Stimulated activated naive B cell treated with anti-CD40 and anti-IgM and Interleukin-4, amounts not matched to agents 10 μg/mL and 1 μg/mL and 100 μg/mL, for 72 hours (primary cell): ENCODE measurements at places on chromosomes 2 and 18.

GRCh38 chr18:48541026-48541746 lies 2.4 kb downstream of the CTIF start:
- DNase-seq, result peak; percentile 16

GRCh38 chr18:39793609-39794008 lies 2161.4 kb upstream of the PIK3C3 start:
- no peak for DNase-seq

GRCh38 chr18:31044926-31045325 lies 2.4 kb upstream of the DSC3 start:
- no peak for DNase-seq

- no peak for DNase-seq
These were observed 312.2 kb downstream of the LRATD1 start for GRCh38 chr2:14944562-14945346.

- DNase-seq, result no peak
These were observed 344.6 kb upstream of the CHAC2 start for GRCh38 chr2:53422979-53423378.

DNA sequence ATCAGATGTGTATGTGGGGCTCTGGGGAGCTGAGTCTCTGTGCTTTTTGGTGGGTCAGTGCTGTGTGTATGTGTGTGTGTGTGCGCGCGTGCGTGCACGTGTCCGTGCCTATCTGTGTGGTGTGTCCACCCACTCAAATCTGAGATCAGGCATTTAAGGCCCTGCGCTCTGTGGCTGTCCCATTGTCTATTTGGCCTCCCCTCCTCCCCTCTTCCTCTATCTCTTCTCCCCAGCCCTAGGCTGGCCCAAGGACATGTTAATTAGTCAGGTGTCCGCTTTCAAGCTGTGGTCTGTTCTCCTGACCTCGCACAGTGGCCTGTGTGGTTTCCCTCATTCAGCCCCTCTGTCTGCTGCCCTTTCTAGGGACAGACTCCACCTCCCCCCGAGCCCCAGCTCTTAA lies 136.4 kb downstream of the DYSF start:
- no peak for DNase-seq

GRCh38 chr2:54459037-54459441 lies 2.9 kb downstream of the SPTBN1 start:
- DNase-seq, result no peak
